Adipocyte (in vitro differentiated cells): ENCODE measurements at places on chromosomes 12 and 14.

DNA sequence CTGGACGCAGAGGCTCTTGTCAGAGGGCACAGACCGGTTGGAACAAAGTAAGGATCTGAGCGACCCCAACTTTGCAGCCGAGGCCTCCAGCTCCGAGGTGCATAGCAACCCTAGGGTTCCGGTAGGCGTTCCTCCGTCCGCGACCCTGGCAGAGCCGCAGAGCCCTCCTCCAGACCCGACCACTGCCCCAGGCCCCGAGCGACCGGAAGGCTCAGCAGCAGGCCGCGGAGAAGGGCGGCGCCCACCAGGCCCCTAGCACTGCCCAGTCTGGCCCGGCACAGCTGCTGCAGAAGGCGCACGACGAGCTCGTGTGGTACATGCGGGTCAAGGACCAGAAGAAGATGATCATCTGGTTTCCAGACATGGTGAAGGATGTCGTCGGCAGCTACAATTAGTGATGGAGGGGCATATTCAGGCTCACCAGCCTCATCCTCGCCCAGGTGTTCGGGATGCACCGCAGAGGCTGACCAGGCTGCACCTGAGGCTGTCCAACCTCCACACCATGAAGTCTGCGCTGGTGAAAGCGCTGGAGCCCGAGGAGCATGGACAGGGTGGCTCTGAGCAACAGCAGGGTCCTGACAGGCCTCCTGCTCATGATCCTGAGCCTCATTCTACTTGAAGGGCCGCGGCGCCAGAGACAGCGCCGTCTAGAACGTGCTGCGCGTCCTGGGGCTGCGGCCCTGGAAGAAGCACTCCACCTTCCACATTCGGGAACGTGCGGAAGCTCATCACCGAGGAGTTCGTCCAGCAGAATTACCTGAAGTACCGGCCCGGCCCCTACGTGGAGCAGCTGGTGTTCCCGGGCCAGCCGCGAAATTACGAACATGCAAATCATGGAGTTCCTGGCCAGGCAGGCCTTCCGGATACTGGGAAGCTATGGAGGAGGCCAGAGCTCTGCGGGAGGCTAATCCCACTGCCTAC lies 24.5 kb downstream of the CAPS2 start:
- DNase-seq: no peak

DNA sequence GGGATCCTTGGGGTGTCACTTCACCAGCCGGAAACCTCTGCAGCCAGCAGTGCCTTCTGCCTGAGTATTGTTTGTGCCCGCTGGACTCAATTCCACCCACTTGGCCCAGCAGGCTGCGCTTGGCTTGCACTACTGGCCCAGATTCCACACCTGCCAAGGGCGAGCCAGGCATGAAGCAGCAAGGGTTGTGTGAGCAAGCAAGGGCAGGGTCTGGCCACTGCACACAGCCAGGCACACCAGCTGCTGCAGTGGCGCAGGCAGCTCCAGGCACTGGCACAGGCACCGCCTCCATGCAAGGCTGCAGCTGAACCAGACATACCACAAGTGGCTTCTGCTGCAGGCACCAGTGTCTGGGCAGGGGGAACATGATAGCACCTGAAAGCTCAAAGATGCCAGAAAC lies 99.5 kb downstream of the NUAK1 start:
- DNase-seq: no peak

- DNase-seq: peak; percentile 3
These were observed 99.9 kb downstream of the PHETA1 start for GRCh38 chr12:111268738-111269572.

- no peak for DNase-seq
These were observed 8.8 kb upstream of the ASPG start for GRCh38 chr14:104076743-104077142.

- DNase-seq: no peak
These were observed 323.3 kb upstream of the TMEM132C start for GRCh38 chr12:127943481-127944210.

- peak; percentile 93 for DNase-seq
These were observed 23.7 kb upstream of the DHRS4 start for GRCh38 chr14:23929822-23930294.

DNA sequence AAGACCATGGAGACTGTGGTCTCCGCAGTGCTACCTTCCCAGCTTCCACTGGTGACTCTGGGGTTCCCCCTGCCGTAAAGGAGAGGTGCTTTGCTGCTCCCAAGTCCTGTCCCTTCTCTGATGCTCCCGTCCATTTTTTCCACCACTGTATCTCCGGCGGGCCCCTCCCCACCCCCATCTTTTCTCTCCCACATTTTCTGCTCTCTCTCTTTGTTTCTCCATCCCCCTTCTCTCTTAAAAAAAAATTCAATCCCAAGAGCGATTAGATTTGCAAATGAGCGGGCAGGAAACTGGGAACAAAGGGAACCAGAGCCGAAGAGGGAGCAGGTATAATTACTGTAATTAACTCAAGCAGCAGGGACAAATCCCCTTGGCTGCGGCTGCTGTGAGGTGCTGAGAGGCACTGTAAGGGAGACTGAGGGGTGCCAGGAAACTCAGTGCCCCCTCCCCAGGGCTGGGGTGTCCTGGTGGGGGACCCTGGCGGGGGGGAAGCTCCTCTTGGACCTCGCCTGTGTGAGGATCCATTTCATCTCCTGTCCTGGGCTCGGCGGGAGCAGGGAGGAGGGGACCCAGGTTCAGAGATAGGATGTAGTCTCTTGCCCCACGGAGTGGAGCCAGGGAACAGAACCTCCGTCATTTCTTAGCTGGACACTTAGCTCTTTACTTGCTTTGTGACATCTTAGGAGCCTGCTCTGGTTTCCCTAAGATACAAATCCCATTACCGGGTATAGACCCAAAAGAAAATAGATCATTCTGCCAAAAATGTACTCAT lies 140.4 kb upstream of the NRXN3 start:
- DNase-seq: no peak

GRCh38 chr12:75641031-75641780 lies 129.8 kb upstream of the KRR1 start:
- peak; percentile 76 for DNase-seq

DNA sequence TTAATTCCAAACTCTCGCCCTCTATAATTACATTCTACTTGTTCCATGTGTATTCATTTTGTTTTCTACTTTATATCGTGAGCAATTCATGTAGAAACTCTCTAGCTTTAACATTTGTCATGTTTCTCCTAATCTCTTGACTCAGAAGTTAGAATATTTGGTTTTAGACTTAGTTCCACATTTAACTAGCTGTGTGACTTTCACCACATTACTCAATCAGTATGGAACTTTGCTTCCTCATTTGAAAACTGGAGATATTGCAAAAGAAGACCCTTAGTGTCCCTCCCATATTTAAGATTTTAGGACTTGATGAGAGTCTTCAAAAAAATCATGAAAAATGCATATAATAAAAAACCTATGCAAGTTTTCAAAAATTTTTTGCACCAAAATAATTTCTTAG lies 447.5 kb downstream of the GXYLT1 start:
- DNase-seq: no peak
